Hematopoietic multipotent progenitor cell (in vitro differentiated cells): ENCODE measurements at places on chromosomes 7 and 10. TPM values are rescaled to one million over a fixed set of nuclear protein-coding genes. Genes with fewer than 3 reads are reported as not detected.

The CLDN3 gene
- not detected for total RNA-seq

The EIF5AL1 gene
- total RNA-seq, result 0.27 TPM

DNA sequence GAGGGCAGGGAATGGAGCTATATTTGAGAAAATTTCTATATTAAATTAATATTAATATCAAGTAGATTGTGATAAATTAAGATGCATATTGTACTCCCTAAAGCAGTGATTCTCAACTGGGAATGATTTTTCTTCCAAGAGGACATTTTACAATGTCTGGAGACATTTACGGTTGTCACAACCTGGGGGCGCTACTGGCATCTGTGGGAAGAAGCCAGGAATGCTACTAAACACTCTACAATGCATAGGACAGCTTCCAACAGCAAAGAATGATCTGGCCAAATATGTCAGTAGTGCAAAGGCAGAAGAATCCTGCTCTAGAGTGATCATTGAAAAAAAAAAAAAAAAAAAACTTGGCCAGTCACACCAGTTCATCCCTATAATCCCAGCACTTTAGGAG is 100.0 kb downstream of the LSM5 start:
- DNase-seq, result no peak

DNA sequence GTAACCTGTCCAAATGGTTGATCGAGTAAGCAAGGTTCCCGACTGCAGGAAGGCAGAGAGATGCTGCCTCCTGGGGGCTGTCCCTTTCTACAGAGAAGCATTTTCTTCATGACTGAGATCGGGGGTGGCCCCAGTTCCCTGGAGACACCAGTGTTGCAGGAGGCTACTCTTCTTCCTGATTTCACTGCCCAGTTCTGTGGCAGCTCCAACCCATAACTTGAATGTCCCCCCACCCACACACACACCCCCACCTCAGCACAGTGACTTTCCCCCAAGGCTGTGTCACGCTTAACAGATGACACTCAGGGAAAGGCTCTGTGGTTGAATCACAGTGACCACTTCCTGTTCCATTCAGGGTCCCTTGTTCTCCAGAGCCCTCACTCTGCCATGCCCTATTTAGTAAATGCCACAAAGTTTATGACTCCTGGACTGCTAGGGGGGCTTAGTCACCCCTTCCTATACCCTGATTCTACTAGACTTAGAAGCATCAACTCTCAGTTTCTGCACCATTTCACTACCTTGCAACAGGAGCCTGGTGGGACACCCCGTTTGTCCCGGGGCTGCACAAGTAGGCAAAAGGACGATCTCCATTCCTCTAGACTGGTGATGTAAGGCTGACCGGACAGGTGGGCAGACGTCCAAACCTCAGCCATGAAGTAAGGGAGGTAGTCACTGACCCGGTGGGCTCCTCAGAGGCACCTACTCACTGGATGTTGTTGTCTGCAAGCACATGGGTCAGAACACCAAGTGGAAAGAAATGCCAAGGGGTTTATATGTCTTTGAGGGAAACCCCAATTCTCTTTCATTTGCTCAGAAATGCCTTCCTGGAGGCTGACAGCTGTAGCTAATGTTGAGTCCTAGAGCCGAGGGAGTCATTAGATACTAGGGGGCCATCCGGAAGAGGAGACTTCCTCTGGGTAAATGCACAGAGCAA is 31.3 kb upstream of the SMC3 start:
- peak; percentile 85 for DNase-seq

- no peak for DNase-seq
Measured at GRCh38 chr7:109844362-109844761, 1246.6 kb upstream of the LRRN3 start.

GRCh38 chr7:108326938-108327337 is 129.3 kb downstream of the NRCAM start:
- DNase-seq, result no peak

DNA sequence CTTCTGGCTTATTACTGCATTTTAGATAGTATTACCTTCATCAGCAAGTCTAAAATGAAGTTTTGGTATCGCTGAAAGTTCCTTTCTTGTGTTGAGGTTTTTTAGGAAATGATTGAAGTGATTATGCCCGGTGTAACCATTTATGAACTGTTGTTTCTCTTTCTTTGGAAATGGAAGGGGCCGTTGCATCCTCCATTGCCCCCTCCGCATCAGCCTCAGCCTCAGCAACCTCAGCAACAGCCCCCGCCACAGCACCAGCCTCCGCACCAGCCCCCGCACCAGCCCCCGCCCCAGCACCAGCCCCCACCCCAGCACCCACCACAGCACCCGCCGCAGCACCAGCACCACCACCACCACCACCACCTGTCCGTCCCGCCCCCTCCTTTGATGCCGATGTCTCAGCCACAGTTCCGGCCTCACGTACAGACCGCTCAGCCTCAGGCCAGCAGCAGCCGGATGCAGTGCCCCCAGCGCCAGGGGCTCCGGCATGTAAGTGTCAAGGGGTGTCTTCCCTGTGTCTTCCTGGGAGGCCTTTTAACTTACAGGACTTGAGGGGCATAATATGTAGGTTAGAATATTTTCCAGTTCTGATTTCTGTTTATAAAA is 72.6 kb downstream of the SHH start:
- DNase-seq, result no peak
